Esophagus (tissue), 2 donors: ENCODE measurements at places on chromosomes 2 and 18. TPM values are rescaled to one million over a fixed set of nuclear protein-coding genes. Genes with fewer than 3 reads are reported as not detected.

The CMPK2 gene
- polyA plus RNA-seq: 0.96 TPM

The ANKRD23 gene
- polyA plus RNA-seq: 5.0 TPM

The SPP2 gene
- polyA plus RNA-seq: not detected

The KCTD18 gene
- 9.1 TPM for polyA plus RNA-seq

The BOLL gene
- not detected for polyA plus RNA-seq

The CBLN2 gene
- polyA plus RNA-seq: not detected

The ARHGEF33 gene
- 0.24 TPM for polyA plus RNA-seq

The GCKR gene
- 2.1 TPM for polyA plus RNA-seq

The CFAP65 gene
- polyA plus RNA-seq: 0.01 TPM

The ACOXL gene
- polyA plus RNA-seq: not detected

The CIDEA gene
- 0.79 TPM for polyA plus RNA-seq

The KIAA2012 gene
- not detected for polyA plus RNA-seq

The KCNK3 gene
- 0.16 TPM for polyA plus RNA-seq

The SFTPB gene
- 0.77 TPM for polyA plus RNA-seq

The RFX8 gene
- 0.08 TPM for polyA plus RNA-seq

The ALMS1 gene
- polyA plus RNA-seq: 3.3 TPM

The OSR1 gene
- polyA plus RNA-seq: 1.7 TPM

The CYP1B1 gene
- 1.5 TPM for polyA plus RNA-seq

The MYL12A gene
- 364 TPM for polyA plus RNA-seq

The HOXD13 gene
- polyA plus RNA-seq: not detected

The ANKRD36 gene
- polyA plus RNA-seq: 1.3 TPM

The TLX2 gene
- 0.01 TPM for polyA plus RNA-seq

The MDH1B gene
- 0.31 TPM for polyA plus RNA-seq

The TXNDC9 gene
- polyA plus RNA-seq: 14.0 TPM

The TRIM43 gene
- not detected for polyA plus RNA-seq

The L3MBTL4 gene
- 1.8 TPM for polyA plus RNA-seq

The SH2D6 gene
- polyA plus RNA-seq: 0.14 TPM

The TFCP2L1 gene
- polyA plus RNA-seq: 4.3 TPM

The TFPI gene
- 4.5 TPM for polyA plus RNA-seq

The ACTR3 gene
- 155 TPM for polyA plus RNA-seq

The PRKAG3 gene
- polyA plus RNA-seq: not detected

The FEV gene
- not detected for polyA plus RNA-seq

The TMEM200C gene
- 0.01 TPM for polyA plus RNA-seq

The SPR gene
- polyA plus RNA-seq: 18.2 TPM

The RAMP1 gene
- 4.0 TPM for polyA plus RNA-seq

The LOXHD1 gene
- polyA plus RNA-seq: 0.02 TPM

The LIPG gene
- polyA plus RNA-seq: 1.4 TPM

The TRIM54 gene
- 0.05 TPM for polyA plus RNA-seq

The STK39 gene
- 24.7 TPM for polyA plus RNA-seq

The PTPRN gene
- 0.02 TPM for polyA plus RNA-seq

The ELAC1 gene
- 4.0 TPM for polyA plus RNA-seq

The TAF4B gene
- 1.8 TPM for polyA plus RNA-seq

The GAREM2 gene
- polyA plus RNA-seq: 0.64 TPM
